ENCODE measurements at places on chromosomes 3 and 15. TPM values are rescaled to one million over a fixed set of nuclear protein-coding genes. Genes with fewer than 3 reads are reported as not detected.

INTS14 gene
- total RNA-seq, result 53.1 TPM

DNA sequence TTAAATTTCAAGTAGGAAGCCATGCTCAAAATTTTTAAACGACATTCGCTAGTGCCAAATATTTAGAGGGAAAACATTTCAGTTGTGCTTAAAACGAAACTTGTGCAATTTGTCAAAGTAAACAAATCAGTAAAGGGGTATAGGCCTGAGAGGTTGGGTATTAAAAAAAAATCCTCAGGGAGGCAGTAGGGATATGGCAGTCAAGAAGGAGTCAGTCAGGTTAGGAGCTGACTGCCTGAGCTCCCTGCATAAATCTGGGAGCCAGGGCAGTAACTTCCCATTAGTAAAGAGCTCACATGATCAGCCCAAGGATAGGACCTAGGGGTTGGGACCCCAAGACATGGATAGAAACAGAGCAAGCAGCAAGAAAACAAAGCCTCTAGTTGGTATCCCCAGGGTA is 120.7 kb upstream of the STAC start:
- DNase-seq, result no peak

GRCh38 chr3:70550723-70551319 is 238.4 kb upstream of the MDFIC2 start:
- peak; percentile 40 for DNase-seq

- DNase-seq, result no peak
These were observed 969.6 kb upstream of the ALCAM start for GRCh38 chr3:104396974-104397669.
